ENCODE measurements at places on chromosomes 1 and 21. TPM values are rescaled to one million over a fixed set of nuclear protein-coding genes. Genes with fewer than 3 reads are reported as not detected.

The DCST1 gene
- polyA plus RNA-seq, result not detected

DNA sequence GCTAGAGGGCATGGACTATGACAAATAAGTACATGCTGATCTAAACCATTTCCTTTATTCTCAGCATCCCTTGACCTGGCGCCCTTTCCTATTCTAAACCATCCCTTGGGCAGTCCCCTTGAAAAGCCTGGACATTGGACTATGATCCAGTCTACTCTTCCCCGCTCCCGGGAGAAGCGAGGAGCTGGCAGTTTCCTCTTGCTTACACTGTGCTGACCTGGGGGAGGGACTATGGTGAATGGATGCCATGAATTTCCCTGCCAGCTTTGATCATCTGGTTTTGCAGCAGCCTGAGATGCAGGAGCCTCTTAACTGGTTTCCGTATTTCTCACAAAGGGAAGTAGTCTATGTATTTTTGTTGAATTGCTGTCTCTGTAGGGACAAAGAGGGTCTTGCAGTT is 121.7 kb downstream of the KIF26B start:
- no peak for DNase-seq

The IVL gene
- not detected for polyA plus RNA-seq

- no peak for DNase-seq
These were observed 5.3 kb downstream of the CREG1 start for GRCh38 chr1:167548059-167548932.

- no peak for DNase-seq
These were observed 10.5 kb downstream of the CITED4 start for GRCh38 chr1:40851643-40852042.

The TSSK3 gene
- polyA plus RNA-seq, result 2.0 TPM

DNA sequence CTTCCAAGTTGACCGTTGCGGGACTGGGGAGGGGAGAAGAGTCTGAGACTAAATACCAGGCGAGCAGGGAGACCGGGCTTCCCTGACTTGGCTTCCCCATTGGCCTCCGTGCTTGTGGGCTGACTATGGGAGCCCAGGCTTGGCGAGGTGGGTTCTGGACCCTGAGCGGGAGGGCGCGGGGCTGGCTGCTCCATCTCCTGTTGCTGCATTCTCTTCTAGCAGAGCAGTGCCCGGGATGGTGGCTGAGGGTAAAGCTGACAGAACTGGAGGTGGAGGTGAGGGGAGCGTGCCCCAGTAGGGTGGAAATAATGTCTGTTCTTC is 689 bp downstream of the LGR6 start:
- no peak for DNase-seq

GRCh38 chr1:208653426-208653825 is 409.2 kb upstream of the PLXNA2 start:
- DNase-seq, result no peak

The S100A11 gene
- polyA plus RNA-seq, result 124 TPM

The ASCL5 gene
- 0.08 TPM for polyA plus RNA-seq

The PLA2G2C gene
- not detected for polyA plus RNA-seq

DNA sequence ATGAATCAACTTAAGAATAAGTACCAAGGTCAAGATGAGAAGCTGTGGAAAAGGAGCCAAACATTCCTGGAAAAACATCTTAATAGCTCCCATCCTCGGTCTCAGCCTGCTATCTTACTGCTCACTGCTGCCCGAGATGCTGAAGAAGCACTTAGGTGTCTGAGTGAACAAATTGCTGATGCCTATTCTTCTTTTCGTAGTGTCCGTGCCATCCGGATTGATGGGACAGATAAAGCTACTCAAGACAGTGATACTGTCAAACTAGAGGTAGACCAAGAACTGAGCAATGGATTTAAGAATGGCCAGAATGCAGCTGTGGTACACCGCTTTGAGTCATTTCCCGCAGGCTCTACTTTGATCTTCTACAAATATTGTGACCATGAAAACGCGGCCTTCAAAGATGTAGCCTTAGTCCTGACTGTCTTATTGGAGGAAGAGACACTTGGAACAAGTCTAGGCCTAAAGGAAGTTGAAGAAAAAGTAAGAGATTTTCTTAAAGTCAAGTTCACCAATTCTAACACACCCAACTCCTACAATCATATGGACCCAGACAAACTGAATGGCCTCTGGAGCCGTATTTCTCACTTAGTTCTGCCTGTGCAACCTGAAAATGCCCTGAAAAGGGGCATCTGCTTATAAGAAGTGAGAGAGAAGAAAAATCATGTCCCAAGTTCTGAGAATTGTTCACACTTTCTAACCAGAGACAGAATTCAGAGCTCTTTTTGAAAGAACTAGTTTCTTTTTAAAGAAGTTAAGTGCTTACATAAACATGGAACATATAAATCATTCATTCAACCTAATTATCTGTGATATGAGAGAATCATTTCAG is 35.7 kb downstream of the TOR1AIP1 start:
- DNase-seq, result no peak

DNA sequence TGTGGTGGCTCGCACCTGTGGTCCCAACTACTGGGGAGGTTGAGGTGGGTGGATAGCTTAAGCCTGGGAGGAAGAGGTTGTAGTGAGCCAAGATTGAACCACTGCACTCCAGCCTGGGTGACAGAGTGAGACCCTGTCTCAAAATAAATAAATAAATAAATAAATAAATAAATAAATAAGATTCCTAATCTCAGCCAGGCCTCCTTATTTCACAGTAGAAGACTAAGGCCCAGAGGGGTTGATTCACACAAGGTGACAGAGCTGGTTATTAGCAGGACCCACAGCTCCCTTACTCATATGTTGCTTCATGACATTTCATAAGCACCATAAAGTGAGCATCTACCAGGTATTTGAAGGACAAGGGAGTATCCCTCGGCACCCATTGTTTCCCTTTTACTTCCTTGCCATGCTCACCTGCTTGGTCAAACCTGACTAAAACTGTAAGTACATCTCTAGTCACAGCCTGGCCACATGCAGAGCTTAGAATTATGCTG is 32.7 kb downstream of the ALG14 start:
- DNase-seq, result no peak

DNA sequence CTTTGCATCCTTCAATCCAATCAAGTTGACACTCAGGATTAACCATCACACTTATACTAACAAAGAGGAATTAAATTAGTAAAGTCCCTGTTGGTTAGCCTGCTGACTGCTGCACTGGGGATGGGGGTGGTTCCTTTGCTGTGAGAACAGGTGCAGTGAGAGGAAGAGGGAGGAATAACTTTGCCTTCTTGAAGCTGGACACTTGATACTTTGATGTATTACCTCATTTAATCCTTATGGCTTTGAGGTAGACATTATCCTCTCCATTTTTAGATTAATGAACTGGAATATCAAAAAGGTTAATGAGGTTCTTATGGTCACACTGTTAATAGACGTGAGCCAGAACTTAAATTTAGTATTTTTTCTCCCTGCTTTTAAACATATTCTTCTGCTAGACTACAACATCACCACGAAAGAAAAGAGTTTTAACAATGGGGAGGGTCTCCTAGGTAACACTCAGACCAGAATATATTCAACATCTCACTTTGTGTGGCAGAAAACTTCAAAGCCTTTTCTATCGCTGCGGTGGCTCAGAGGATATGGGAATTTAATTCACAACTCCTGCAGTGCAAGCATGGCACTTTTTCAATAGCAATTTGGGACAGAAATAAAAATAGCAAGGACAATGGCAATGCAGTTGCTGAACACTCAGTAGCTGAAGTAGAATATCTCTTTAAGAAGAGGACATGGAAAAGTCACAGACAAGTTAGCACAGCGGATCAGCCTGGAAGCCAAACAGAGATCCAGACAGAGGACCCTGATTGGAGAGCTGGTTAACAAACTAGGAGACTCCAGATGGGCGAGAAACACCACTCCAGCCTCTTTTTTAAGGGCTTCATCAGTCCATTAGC is 68.8 kb upstream of the DNAH14 start:
- no peak for DNase-seq

DNA sequence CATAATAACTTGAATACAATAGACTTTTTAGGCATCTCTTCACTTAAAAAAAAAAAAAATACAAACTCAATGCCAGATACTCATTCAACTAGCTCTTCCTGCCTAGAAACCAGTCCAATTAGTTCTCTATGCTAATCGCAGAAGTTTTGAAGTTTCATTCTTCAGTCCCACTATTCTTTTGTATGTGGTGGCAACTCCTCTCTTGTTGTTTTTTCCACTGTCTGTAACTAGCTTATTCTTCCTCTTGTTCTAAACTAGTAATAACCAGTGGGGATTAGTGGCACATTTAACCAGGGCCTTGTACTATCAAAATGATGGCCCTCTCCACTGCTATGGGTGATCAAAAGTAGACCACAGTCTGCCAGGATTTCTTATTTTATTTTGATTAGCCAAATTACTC is 52.5 kb downstream of the SELENOF start:
- no peak for DNase-seq

DNA sequence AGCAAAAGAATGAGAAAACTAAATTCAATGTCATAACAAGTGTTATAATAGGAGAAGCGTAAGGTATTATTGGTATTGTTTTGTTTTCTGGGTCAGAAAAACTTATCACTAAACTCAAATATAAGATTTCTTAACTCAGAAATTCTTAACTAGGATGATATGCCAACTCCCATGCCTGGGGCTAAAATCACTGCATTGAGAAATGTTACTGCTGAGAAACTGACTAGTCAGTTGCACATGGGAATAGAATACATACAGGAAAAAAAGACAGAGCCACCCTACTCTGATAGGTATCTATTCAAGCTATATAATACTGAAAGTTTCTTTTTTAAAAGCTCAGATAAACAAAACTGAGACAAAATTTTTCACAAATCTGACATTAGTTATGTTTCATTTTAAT is 56.3 kb downstream of the PRPF38A start:
- DNase-seq, result no peak

DNA sequence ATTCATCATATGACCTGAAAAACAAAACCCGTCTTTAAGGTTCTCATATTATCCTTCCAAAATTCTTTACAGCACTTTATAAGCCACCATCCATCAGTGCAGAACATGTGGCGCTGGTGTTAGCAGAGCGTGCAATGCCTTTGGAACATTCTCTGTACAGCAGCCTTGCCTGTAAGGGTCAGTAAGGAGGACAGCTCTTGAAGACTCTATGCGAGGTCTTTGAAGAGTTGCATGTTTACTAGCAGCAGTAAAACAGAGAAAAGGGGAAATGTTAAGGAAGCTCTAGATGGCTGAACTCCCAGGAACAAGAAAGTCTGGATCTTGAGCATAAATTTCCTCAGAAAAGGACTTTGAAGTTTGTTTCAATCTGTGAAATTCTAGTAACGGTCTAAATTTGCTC is 365.6 kb downstream of the DUSP10 start:
- no peak for DNase-seq

GRCh38 chr21:26171258-26172100 is 909 bp upstream of the APP start:
- DNase-seq, result no peak

DNA sequence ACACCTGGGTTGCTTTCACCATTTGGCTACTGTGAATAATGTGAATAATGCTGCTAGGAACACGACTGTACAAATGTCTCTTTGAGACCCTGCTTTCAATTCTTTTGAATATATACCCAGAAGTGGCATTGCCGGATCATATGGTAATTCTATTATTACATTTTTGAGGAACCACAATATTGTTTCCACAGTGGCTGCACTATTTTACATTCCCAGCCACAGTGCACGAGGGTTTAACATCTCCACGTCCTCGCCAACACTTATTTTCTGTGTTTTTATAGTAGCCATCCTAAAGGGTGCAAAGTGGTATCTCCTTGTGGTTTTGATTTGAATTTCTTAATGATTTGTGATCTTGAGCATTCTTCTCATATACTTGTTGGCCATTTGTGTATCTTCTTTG is 15.7 kb downstream of the FHAD1 start:
- DNase-seq, result no peak

The CDC14A gene
- 24.9 TPM for polyA plus RNA-seq

GRCh38 chr1:10292188-10292587 is 81.8 kb downstream of the KIF1B start:
- no peak for DNase-seq

The ST6GALNAC5 gene
- not detected for polyA plus RNA-seq

The C1orf216 gene
- 6.0 TPM for polyA plus RNA-seq

GRCh38 chr1:220300442-220301121 is 28.3 kb upstream of the RAB3GAP2 start:
- no peak for DNase-seq

DNA sequence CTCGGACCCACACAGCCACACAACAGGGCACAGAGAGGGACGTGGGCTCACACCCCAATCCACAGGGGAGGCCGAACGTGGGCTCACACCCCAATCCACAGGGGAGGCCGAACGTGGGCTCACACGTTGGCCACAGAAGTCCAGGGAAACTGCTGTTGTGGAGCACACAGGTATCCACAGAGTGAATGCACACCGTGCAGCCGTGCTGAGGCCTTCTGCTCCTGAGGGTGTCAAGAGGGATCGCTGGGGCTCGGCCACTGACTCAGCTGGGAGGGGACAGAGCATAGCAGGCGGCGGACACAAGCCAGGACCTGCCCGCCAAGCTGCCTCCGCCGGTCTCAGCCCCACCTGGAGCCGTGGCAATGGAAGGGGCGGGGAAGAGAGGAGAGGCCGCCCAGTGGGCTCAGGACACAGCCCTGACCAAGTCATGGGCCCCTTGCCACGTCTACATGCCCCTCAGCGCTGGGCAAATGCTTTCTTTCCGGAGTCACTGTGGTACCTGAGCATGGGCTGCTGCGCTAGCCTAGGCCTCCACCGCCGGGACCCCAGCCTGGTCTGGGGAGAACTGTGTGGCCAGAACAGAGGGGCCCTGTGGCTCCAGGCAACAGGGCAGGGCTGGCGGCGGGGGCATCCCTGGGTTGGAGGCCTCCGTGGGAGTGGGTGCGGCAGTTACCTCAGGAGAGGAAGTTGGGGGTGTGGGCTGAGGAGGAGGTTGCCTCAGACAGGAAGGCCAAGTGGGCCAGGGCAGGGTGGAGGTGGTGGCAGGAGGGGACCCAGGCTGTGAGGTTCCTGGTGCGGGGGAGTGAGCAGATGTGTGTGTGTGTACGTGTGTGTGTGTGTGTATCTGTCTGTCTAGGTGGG is 1.2 kb downstream of the SYTL1 start:
- peak; percentile 85 for DNase-seq

The ABCG1 gene
- 11.2 TPM for polyA plus RNA-seq

Data from naive thymus-derived CD8-positive, alpha-beta T cell (primary cell).